ENCODE measurements at places on chromosomes 1 and 21. TPM values are rescaled to one million over a fixed set of nuclear protein-coding genes. Genes with fewer than 3 reads are reported as not detected.

The DSCAM gene
- under 0.01 TPM for polyA plus RNA-seq

The ANKRD13C gene
- polyA plus RNA-seq: 5.7 TPM

DNA sequence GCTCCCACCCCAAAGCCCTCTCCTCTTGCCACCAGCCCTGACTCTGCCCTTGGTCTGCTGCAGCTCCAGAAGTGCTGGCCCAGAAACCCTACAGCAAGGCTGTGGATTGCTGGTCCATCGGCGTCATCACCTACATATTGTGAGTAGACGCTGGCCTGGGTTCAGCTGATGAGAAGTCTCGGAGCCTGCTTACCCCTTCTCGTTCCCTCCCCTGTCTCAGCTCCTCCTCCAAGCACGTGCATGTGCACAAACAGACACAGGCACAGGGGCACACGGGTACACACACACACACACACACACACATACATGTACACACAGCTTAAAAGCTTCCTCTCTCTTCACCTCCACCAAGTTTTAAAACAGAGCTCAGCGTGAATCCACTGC is 24.3 kb downstream of the CAMK1G start:
- no peak for DNase-seq

DNA sequence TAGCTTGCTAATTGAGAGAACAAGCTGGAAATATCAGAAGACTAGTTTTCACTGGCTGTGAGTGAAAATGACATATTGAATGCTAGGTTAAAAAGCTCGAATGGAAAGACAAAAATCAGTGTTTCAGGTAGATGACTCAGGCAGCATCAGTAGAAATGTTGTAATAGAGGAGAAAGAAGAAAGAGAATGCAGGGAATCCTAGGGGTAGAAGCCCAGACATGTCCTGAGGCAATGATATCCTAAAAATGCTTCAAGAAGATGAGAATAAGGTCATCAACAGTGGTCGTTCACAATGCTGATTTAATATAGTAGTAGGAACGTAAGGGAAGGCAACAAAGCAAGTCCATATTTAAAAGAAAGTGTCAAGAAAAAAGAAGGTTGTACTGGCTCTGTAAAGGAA is 96.7 kb upstream of the HP1BP3 start:
- DNase-seq: no peak

- no peak for DNase-seq
These were observed 4.3 kb downstream of the TSPAN2 start for GRCh38 chr1:115084902-115085511.
